ENCODE measurements at places on chromosomes 11 and 22.

- no peaks in the 10 kb centered on the region for H3K36me3 ChIP-seq
- no peak overlapping the region for H3K27ac ChIP-seq
- H3K4me1 ChIP-seq: peaks cover 6% of the 10 kb centered on the region
- no peak for DNase-seq
- no peaks in the 10 kb centered on the region for H3K27me3 ChIP-seq
Observed at GRCh38 chr22:35601743-35602615, 15.2 kb downstream of the MB start.

DNA sequence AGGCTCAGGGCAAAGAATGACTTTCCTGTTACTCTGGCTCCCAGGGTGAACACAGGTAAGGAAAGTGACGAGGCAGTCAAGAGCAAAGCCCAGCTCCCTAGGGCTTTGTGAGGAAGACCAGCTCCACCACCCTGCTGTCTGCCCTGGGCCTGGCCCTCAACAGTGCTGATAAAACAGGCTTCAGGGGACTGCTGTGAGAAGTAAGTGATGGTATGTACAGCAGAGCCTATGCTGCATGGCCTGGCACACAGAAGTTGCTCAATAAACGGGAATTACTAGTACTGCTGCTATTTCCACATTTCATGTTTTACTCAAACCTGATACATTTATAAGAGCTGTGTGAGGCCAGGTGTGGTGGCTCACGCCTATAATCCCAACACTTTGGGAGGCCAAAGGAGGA, 50.3 kb downstream of the MICAL3 start:
- peaks cover 23% of the 10 kb centered on the region for H3K4me1 ChIP-seq
- DNase-seq: no peak
- H3K4me3 ChIP-seq: no peak overlapping the region
- no peaks in the 10 kb centered on the region for H3K36me3 ChIP-seq
- H3K27ac ChIP-seq: peak overlapping the region; percentile 81
- H3K27me3 ChIP-seq: no peaks in the 10 kb centered on the region

DNA sequence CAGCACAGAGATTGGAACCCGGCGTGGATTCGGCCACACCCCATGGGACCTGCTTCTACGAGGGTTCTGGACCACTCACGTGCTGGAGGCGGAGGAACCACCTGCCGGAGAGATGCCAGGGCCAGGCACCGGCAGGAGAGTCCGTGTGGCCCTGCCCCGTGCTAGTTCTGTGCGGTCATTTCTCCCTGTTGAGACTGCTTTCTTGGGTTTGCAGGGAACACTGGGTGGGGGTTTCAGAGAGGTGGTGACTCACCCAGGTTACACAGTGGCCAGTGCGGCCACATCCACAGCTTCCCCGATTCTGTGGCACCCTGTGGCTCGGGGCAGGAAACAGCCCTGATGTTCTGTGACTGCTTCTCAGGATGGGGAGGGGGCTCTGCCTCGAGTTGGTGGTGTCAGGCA, 3.6 kb upstream of the PHLDA2 start:
- H3K27me3 ChIP-seq: peaks cover 48% of the 10 kb centered on the region
- no peak overlapping the region for H3K27ac ChIP-seq
- peak overlapping the region; percentile 34 for H3K4me3 ChIP-seq
- H3K4me1 ChIP-seq: peaks cover 15% of the 10 kb centered on the region
- no peak for DNase-seq

GRCh38 chr11:131441051-131441810, 70.8 kb downstream of the NTM start:
- H3K4me3 ChIP-seq: no peak overlapping the region
- H3K36me3 ChIP-seq: peaks cover 8% of the 10 kb centered on the region
- peaks cover 2% of the 10 kb centered on the region for H3K27me3 ChIP-seq
- H3K27ac ChIP-seq: no peak overlapping the region
- no peaks in the 10 kb centered on the region for H3K4me1 ChIP-seq

DNA sequence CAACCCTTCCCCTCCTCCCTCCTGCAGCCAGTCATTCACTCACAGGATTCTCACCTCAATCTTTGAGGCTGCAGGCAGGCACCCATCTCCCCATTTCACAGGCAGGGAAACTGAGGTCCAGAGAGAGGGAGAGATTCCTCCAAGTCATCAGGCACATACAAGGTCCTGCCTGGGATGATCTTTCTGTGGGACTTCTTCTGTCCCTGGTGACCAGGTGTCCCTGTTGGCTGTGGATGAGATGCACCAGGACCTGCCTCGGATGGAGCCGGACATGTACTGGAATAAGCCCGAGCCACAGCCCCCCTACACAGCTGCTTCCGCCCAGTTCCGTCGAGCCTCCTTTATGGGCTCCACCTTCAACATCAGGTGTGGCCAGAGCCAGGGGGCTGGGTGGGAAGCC, 7.8 kb downstream of the FTH1 start:
- H3K27me3 ChIP-seq: peaks cover 22% of the 10 kb centered on the region
- H3K36me3 ChIP-seq: peaks cover 23% of the 10 kb centered on the region
- DNase-seq: no peak
- H3K27ac ChIP-seq: no peak overlapping the region
- H3K4me1 ChIP-seq: peaks cover 15% of the 10 kb centered on the region

DNA sequence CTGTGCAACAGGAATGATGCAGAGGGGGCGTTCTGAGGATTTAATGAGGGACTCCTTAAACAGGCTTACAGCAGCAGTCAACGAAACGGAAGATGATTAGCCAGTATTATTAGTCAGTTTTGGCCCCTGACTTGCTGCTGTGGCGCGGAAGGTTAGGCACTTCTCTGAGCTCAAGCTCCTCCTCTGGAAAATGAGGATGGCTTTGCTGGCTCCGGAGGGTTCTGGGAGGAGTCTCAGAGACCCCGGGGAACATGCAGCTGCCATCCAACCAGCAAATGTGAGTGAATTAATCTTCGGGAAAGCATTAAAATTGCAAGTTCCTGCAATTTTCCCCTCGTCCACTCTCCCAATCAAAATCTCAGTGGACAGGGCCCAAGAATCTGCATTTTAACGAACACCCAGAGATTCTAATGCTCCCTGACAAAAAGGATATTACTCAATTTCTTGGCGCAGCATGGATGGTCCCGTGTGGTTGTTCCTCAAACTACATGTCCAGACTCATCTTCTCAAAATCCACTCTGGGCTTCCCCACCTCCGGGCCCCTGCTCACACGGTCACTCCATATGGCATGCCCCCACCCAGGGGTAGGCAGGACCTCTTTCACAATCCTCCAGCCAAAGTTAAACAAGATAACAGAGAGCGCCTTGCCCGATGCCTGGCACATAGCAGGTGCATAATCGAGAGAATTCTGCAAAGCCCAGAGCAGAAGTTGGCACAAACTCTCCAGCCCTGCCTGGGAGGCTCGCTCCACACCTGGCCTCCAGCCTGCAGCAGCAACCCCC, 6.4 kb downstream of the ELFN2 start:
- H3K27ac ChIP-seq: no peak overlapping the region
- H3K36me3 ChIP-seq: no peaks in the 10 kb centered on the region
- no peak for DNase-seq
- peaks cover 23% of the 10 kb centered on the region for H3K4me1 ChIP-seq
- peak overlapping the region; percentile 86 for H3K4me3 ChIP-seq
- H3K27me3 ChIP-seq: peaks cover 80% of the 10 kb centered on the region

GRCh38 chr11:61579676-61580270, 1.1 kb downstream of the SYT7 start:
- peak overlapping the region; percentile 83 for H3K4me3 ChIP-seq
- H3K27me3 ChIP-seq: peaks cover 70% of the 10 kb centered on the region
- DNase-seq: no peak
- peaks cover 18% of the 10 kb centered on the region for H3K4me1 ChIP-seq
- H3K27ac ChIP-seq: no peak overlapping the region

- H3K27me3 ChIP-seq: no peaks in the 10 kb centered on the region
- H3K4me1 ChIP-seq: peaks cover 57% of the 10 kb centered on the region
- H3K27ac ChIP-seq: no peak overlapping the region
- DNase-seq: no peak
Observed at GRCh38 chr11:44775985-44776446, 49.3 kb downstream of the TSPAN18 start.

DNA sequence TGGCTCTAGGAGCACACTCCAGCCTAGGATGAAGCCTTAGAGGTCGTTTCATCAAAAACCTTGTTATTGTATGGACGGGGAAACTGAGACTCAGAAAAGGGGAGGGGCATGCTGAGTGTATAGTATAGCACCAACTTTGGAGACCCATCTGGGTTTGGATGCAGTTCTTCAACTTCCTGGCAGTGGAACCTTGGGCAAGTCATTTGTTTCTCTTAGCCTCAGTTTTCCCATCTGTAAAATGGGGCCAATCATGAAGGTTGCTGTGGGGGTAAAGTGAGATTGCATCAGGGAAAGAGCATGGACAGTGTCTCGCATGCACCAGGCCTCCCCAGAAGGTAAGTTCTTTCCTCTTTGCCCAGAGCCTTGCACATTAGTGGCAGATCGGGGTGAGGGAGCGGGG, 47.6 kb upstream of the RASD2 start:
- DNase-seq: no peak
- H3K27me3 ChIP-seq: peaks cover 21% of the 10 kb centered on the region
- no peak overlapping the region for H3K4me3 ChIP-seq
- H3K4me1 ChIP-seq: no peaks in the 10 kb centered on the region
- no peaks in the 10 kb centered on the region for H3K36me3 ChIP-seq

- H3K36me3 ChIP-seq: peaks cover 61% of the 10 kb centered on the region
- DNase-seq: no peak
- no peaks in the 10 kb centered on the region for H3K27me3 ChIP-seq
- H3K4me1 ChIP-seq: peaks cover 7% of the 10 kb centered on the region
Observed at GRCh38 chr22:49894322-49895054, 23.8 kb downstream of the ALG12 start.

DNA sequence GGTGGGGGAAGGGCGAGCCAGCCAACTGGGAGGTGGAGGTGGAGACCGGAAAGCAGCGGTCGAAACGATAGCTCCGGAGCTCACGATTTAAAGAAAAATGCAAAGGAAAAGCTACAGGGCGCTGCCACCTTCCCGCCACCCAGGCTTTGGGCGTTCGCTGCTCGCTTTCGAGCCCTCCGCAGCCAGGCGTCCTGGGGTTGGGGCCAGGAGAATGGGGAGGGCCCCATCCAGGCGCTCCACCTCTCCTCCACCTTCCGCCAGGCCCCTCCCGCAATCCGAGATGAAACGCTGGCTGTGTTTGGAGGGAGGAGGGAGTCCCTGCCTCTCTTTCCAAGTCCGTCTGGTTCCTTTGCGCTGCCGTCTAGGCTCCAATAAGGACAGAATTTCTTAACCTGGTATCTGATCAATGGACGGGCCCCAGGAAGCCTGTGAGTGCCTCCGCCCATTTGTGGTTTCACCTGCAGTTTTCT, 483 bp upstream of the ABTB2 start:
- no peaks in the 10 kb centered on the region for H3K36me3 ChIP-seq
- H3K27me3 ChIP-seq: peaks cover 56% of the 10 kb centered on the region
- peak overlapping the region; percentile 71 for H3K4me3 ChIP-seq

DNA sequence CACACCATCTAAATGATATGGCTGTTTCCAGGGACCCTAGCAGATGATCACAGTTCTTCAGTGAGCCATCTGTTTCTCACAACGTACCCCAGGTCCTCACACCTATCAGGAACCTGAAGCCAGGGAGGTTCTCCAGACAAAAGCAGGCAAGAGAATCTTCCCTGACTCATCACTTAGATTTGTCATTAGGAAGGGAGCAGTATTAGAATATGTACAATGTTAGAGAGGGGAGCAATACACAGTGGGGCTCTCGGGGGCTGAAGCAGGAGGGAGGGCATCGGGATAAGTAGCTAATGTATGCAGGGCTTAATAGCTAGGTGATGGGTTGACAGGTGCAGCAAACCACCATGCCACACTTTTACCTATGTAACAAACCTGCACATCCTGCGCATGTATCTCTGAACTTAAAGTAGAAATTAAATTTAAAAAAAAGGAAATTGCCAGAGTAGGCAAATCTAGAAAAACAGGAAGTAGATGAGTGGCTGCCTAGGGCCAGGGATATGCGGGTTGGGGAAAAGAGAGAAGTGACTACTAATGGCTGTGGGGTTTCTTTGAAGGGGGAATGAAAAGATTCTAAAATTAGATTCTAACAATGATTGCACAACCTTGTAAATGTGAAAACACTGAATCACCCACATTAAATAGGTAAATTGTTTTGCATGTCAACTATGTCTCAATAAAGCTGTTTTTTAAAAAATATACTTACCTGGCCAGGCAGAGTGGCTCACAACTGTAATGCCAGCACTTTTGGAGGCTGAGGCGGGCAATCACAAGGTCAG, 14.4 kb downstream of the C22orf42 start:
- no peak for DNase-seq
- no peaks in the 10 kb centered on the region for H3K4me1 ChIP-seq
- H3K27ac ChIP-seq: no peak overlapping the region
- H3K27me3 ChIP-seq: peaks cover 9% of the 10 kb centered on the region

DNA sequence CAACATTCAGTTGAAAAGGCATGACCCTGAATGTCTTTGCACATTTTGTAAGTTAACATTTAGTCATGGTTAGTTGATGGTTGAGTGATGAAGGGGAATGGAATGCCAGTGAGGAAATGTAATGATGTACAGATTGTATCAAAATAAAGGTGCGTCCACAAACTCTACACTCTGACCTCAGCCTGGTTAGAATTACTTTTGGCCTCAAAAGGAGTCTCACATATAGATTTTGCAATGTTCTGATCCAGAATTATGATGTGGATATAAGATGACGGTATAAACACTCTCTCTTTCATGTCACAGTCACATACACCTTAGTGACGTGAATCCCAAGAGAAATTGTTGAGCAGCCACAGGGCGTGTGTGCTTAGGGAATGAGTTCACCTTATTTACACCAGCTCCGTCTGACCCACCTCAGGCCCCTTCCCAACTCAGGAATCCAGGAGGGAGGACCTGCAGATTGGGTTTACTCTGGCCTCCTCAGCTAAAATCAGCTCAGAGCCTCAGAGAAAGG, 100.1 kb downstream of the RDX start:
- no peak overlapping the region for H3K4me3 ChIP-seq
- H3K27ac ChIP-seq: no peak overlapping the region
- no peak for DNase-seq
- peaks cover 2% of the 10 kb centered on the region for H3K4me1 ChIP-seq

DNA sequence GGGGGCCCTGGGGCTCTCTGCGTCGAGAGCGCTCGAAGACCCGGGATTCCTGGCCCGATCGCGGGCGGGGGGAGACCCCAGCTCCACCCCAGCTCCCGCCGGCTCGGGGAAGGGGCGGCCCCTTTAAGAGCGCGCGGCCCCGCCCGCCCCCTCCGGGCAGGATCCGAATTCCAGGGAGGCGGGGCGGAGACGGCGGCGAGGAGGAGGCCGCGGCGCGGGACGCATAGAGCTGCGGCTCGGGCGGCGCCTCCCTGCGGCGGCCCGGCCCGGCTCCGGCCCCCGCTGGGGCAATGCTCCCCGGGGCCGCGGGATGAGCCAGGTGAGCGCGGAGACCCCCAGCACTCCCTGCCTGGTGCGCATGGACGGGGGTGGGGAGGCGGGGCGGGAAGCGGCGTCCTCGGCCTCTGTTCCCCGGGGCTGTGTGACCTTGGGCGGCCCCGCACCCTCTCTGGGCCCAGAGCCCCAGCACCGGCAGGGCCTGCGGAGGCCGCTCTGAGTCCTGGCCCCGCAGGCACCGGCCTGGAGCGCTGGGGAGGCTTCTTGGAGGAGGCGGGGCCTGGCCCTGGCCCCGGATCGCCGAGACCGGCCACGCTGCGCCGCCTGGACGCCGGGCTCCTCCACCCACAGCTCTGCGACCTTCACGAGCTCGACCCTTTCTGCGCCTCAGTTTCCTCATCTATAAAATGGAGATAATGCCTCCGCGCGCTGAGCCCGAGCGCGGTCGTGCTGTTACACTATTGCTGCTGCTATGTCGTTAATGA, 565 bp downstream of the GAS2L1 start:
- peaks cover 5% of the 10 kb centered on the region for H3K27me3 ChIP-seq
- H3K4me3 ChIP-seq: peak overlapping the region; percentile 90
- DNase-seq: peak; percentile 79
- no peaks in the 10 kb centered on the region for H3K36me3 ChIP-seq
- H3K27ac ChIP-seq: peak overlapping the region; percentile 75
- H3K4me1 ChIP-seq: peaks cover 12% of the 10 kb centered on the region
